Suprapubic skin (tissue), 4 donors: ENCODE measurements at places on chromosomes 1 and 21.

DNA sequence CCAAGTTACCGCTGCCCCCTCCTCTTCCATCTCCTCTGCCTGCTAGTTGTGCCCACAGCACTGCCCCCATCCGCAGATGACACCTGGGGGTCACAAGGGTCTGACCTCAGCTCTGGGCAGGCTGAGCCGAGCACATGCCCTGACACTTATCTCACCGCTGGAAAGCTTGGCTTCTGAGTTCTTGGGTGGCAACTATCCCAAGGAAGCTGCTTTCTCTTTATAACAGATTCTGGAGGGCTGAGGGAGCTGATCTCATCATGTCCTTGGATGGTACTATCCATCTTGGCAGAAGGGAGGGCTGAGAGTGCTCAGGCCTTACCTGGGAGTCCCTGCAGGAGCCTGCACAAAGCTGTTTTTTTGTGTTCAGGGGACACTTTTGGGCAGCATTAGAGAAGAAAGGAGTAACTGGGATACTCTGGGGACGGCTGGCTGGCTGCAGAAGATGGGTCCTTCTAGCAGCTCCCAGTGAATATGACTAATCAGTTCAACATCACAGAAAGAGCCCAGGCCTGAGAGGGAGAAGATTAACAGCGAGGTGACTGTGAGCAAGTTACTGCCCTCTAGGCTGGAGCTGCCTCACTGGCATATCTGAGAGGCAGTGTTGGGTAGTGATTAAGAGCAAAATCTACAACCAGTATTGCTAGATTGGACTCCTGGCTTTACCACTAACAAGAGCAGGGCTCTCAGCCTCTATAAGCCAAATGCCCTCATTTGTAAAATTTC lies 71.6 kb downstream of the PLXNA2 start:
- DNase-seq, result no peak

GRCh38 chr1:156895455-156895812 lies 1.9 kb downstream of the PEAR1 start:
- DNase-seq, result no peak

- DNase-seq, result no peak
Measured at GRCh38 chr1:175152006-175152652, 40.4 kb downstream of the KIAA0040 start.

GRCh38 chr21:32666258-32666657 lies 54.1 kb upstream of the CFAP298 start:
- no peak for DNase-seq

DNA sequence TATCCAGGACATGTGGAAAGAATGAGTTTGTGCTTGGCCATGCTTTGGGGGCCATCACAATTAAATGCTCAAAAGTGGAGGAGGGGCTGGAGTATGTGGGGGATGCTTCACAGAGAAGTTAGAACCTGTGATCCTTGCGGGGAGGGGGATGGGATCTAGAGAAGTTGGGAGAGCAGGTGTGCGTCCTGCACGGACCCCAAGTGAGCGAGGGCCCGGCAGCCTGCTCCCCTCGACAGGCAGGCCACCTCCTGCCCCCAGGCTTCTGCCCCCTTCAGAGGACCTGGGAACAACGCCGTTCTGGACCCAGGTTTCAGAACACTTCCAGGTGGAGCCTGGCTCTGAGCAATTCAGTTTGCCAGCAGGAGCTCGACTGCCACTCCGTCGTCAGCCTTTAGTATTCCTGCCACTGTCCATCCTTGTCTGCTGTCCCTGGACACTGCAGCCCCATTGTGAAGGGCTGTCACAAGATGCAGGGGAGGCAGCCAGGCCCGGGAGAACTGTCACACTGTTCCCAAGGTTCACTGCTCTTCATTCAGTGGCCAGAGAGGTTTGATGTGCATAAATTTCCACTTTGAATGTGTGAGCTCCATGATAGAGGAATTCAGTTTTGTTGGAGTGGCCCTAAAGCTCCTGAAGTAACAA lies 112.2 kb downstream of the DHRS3 start:
- DNase-seq, result no peak

DNA sequence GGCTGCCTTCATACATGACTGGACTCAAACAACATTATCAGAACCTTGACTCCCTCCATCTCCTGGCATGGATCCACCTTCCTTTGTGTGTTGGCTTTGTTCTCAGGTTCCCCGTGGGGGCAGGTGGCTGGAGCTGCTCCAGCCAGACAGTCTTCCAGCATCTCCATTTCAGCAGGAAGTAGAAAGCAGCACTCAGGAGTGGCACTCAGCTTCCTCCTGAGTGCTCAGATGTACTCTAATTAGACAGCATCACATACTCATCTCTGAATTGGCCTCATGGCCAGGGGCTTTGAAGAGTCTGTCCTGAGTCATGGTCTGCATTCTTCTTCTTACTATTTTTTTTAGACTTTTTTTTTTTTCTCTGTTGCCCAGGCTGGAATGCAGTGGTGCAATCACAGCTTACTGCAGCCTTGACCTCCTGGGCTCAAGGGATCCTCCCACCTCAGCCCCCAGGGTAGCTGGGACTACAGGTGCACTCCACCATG lies 27.9 kb downstream of the OVAAL start:
- DNase-seq, result no peak

DNA sequence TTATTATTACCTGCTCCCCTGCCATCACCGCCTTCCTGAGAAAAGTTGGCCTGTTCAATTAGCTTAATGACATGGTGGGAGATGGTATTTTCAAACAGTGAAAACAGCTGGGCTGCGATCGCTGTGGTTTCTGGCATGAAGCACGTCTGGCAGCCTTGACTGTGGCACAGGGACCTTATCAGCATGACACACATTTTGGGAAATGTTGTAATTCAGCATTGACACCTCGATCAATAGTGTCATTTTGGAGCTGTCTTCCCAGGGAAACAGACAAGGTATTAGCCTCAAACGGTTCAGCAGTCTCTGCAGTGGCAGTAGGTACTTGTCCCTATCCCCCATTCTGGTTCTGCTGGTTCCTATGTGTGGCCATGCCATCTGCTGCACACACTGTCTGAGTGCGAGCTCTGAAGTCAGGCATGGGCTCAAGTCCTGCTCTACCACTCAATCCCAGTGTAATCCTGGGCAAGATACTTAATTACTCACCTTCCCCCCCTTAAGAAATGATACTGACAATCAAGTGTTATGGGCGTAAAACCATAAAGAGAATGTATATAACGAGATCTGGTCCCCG lies 154.5 kb upstream of the KCND3 start:
- DNase-seq, result no peak

DNA sequence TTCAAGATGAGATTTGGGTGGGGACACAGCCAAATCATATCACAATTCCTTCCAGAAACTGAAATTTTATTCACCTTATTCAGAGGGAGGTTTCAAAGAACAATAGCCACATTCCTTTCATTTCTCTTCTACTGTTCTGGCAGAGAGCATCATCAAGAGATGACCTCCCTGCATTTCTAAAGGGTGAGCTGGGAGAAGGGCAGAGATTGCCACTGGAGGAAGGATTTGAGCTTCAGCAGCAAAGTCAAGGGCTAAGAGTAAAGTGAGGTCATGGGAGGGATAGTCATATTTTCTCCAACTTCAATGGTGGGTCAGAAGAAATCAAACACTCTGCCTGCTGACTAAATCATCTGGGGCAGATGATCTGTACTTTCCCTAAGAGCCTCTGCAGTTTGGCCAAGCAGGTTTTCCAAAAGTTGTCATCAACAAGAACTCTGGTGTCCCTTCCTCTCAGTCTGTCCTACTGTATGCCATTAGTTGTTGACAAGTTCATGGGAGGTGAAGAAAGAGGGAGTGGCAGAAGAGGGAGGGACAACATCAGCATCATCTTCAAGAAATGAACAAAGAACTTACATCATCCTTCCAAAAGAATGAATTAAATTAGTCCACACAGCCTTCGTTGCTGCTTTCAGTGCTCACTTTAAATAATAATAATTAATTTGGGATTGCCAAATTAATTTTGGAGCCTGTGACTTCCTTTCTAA lies 298.3 kb downstream of the ASTN1 start:
- DNase-seq, result no peak

DNA sequence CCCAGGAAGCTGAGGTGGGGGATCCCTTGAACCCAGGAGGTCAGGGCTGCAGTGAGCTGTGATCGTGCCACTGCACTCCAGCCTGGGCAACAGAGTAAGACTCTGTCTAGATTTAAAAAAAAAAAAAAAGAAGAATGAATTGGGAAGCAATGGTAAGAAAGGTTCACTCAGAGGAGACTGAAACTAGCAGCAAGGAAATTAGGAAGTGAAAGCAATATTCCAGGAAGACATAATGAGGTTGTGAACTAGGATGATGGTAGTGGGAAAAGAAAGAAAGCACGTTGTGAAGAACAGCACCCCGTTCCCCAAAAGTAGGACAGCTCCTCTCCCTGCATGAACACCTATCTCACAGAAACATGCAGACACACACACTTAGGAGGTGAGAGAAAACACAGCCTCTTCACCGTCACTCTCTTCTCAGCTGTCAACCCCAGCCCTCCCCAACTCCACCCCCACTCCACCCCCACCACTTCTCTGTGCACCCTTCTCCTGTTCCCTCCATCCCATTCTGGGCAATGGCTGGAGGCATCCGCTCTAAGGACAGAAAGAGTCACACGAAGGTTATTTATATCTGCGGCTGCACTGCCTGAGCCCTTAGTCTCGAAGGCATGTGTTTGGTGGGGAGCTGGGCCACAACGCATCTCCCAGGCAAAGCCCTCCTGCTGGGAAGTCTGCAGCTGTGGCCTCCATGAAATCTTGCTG lies 101.8 kb upstream of the LPGAT1 start:
- DNase-seq, result no peak

DNA sequence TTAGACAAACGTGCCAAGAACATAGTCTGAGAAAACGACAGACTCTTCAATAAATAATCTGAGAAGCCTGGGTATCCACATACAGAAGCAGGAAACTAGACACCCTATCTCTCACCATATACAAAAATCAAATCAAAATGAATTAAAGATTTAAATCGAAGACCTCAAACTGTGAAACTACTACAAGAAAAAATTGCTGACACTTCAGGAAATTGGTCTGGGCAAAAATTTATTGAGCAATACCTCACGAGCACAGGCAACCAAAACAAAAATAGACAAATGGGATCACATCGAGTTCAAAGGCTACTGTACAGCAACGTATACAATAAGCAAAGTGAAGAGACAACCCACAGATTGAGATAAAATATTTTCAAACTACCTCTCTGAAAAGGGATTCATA lies 292.8 kb upstream of the RGS18 start:
- no peak for DNase-seq

DNA sequence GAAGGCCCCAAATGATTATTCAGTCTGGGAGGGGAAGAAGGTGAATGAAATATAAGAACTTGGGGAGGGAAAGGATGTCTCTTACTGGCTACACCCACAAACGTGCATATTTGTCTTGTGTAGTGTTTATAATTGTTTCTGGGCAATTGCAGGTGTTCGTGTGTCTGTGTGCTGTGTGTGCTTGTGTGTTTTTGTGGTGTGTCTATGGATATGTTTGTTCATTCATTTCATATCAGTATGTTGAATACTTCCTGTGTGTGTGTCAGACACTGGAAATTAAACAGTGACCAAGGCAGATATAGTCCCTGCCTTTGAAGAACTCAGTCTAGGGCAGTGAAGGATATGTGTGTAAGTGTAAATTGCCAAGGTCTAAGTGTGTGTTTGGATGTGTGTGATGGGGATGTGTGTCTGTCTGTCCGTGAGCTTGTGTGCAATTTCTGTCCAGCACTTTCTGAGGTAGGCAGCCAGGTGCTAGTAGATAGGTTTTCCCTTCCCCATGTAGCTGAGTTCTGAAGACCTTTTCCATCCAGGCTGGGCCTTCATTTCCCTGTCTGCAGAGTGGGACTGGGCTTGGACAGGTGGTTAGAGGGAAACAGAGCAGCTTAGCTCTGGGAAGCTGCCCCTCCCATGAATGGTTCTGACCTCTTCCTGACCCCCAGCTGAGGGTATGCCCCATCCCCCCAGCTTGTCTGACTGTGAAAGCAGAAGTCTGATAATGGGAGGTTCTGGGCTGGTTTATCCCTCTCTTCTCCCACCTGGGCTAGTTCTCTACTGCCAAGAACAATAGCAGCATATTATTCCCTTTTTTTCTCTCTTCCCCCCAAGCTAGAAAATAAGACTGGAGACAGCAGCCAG lies 3.8 kb downstream of the AGO1 start:
- DNase-seq, result no peak

- no peak for DNase-seq
Measured at GRCh38 chr1:230681599-230681998, 32.3 kb downstream of the AGT start.
